Right cardiac atrium (tissue), 5 donors: ENCODE measurements at places on chromosomes 3 and 15. TPM values are rescaled to one million over a fixed set of nuclear protein-coding genes. Genes with fewer than 3 reads are reported as not detected.

DNA sequence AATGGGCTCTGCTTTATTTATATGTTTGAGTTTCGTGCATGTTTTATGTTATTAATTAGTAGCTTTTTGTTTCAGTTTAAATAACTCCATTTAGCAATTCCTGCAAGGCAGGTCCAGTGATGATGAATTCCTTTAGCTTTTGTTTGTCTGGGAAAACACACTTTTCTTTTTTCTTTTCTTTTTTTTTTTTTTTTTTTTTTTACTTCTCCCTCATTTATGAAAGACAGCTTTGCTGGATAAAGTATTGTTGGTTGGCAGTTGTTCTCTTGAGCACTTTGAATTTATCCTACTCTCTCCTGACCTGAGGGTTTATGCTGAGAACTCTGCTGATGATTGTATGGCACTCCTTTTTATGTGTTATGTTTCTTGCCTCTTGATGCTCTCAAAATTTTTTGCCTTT lies 35.7 kb downstream of the TMEM39A start:
- no peak for DNase-seq

DNA sequence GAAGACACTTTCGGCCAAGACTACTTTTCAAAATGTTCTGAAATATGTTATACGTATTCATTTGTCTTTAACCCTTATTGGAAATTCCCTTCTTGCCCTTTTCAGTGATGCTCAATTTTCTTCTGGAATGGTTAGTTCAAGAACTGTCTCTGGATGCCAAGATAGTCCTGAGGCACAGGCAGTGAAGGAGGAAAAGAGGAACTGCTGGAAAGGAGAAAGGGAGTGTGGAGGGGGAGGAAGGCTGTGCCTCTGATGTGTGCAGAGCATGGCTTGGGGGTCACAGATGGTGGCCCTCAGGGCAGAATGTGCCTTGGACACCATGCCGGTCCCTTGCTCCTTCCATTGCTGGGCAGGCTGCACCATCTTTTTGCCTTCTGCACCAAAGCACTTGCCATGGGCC lies 73.7 kb downstream of the CEP63 start:
- DNase-seq, result no peak

The TAMM41 gene
- total RNA-seq, result 10.7 TPM

DNA sequence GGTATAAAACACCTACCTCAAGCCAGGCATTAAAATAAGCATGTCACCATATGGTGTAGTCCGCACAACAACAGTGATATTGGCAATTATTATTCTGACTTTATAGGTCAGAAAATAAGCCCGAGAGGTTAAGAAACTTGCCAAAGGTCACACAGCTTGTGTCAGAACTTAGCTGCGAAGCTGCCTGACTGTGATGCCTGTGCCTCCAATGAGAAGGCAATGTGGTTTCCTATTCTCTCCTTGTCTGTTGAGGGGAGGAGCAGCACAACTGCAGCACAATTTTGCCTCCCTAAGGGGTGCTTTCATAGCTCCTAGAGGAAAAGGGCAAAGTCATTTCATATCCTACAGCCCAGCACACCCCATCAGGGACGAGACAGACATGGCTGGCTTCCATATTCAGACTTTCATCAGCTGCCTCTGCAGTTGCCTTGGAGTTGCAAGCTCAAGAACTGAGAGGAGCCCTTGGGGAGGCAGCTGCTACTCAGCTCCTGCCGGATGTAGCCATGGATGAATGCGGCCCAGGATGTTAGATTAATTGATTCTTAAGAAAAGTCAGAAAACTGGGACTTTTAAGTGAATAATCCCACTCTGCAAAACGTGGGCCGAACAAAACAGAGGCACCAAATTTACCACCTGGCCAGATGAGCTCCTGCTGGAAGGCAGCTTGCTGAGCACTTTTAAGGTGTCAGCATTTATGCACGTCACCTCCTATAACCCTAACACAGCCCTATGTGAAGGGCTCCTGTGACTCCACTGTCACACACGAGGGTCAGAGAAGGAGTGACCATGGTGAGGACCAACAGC lies 38.5 kb downstream of the MYO5C start:
- DNase-seq, result no peak

DNA sequence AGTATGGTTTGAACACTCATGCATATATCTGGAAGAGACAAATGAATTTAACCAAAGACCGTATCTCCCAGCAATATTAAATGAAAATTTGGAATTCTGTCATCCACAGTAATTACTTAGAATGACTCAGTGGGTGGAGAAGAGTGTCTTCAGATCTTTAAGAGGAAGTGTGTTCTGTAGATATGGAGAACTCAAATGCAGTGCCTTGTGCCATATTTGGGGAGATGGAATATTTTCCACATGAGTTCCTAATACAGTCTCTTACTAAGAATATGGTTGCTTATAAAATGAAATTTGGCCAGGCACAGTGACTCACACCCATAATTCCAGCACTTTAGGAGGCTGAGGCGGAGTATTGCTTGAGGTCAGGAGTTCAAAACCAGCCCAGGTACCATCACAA lies 40.5 kb downstream of the ANO10 start:
- no peak for DNase-seq

- DNase-seq, result no peak
Observed at GRCh38 chr3:33425453-33425852, 14.8 kb downstream of the UBP1 start.

GRCh38 chr15:68821190-68821840 lies 620 bp upstream of the ANP32A start:
- peak; percentile 77 for DNase-seq
